ENCODE measurements at places on chromosomes 12 and 14.

DNA sequence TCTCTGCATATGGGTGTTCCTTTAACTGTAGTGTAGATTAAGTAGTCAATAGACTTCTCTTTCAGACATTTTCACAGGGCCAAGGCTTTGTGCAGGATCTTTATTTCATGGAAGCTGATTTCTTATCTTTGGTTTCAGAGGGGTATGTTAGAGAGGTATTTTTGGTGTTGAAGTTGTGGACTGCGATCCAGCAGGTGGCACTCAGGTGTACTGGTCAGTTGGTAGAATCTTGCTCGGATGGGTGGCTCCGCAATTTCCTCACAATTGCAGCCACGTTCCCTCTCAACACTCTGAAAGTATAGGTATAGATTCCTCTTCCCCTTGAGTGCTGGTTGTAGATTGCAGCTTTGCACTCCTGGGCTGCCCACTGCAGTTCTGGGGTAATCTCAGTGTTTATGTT lies 44.3 kb downstream of the OSBPL8 start:
- DNase-seq, result no peak

DNA sequence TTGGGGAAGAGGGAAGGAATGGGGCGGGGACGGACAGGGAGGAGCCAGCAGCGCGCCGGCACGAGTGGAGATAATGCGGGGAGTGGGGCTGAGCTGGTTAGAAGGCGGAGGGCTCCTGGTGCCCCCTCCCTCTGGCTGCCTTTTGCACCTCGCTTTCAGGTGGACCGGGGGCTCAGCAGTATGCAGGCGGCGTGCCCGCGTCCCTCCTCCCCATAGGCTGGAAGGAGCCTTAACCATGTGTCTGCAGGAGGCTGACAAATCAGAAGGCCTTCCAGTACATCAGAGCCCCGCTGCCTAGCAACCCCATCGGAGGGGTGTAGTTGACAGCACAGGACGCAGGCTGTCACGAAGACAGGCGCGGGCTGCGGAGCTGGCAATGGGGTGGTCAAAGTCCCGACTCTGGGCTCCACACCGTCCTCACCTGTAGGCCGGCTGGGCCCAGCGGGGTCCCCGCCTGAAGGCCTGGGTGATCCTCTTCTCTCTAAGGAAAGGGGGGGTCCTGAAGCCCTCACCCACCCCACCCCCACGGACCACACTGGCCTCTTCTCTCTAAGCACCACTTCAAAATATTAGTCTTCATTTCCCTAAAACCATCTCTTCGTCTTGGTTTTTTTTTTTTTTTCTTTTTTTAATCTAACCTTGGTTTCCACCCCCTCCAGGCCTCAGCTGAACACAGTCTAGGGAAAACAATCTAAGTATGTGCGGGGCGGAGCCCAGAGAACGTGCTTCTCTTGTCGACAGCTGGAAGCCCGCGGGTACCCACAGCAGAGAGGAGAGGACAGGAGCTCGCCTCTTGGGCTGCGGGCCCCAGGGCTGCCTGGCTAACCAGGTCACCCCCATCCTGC lies 44.5 kb downstream of the KDM2B start:
- peak; percentile 50 for DNase-seq

GRCh38 chr14:68135566-68135965 lies 316.0 kb downstream of the RAD51B start:
- no peak for DNase-seq

- DNase-seq, result no peak
Measured at GRCh38 chr12:80268924-80269749, 169.8 kb downstream of the OTOGL start.

GRCh38 chr12:68591734-68592418 lies 18.8 kb upstream of the RAP1B start:
- DNase-seq, result no peak

- no peak for DNase-seq
Measured at GRCh38 chr12:6465467-6466183, 4.9 kb downstream of the VAMP1 start.

GRCh38 chr12:32768518-32768917 lies 12.8 kb upstream of the YARS2 start:
- DNase-seq, result no peak

DNA sequence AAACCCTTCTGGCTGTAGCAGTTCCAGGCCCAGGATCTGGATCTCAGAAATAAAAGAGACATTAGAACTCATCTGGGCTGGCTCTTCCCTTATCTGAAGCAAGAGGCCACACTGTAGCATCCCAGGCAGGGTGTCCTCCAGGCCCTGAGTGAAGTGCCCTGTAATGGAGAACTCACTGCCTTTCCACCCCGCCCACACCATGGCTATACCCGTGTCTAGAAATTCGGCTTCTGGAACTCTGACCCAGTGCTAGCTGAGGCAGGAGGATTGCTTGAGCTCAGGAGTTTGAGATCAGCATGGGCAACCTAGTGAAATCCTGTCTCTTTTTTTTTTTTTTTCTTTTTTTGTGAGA lies 23.5 kb upstream of the PLEKHG3 start:
- DNase-seq, result no peak

DNA sequence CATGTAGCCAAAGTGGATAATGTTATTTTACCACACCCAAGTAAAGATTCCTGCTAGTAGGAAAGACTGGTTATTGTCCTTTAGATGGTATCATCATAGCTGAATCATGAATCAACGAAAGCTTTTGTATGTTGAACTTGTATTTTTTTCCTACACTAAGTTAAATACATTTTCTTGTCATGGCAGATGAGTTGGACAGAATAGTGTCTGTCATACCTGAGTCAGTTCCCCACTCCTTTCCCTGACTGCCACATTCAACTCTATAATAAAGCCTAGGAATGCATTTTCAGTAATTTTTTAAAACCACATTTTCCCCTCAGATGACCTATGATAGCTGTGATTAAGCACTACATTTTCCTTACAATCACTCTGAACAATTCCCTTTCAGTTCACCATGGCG lies 9.3 kb upstream of the PTHLH start:
- DNase-seq, result no peak

DNA sequence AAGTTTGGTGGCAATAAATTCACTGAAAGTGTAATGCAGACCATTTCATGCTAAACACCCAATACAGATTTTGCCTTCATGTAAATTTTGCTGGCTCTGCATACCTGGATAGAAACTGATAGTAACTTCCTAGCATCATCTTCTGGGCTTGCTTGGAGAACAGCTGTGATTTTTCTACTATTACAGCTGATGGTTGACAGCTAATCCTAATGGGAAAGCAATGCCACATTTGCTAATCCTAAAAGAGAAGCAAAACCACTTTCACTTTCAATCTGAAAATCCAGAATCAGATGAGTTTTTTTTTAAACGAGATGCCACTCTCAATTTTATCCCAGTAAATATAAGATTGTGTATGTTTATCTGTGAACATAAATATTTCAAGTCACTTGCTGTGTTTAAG lies 1035.9 kb downstream of the TRHDE start:
- DNase-seq, result no peak

- no peak for DNase-seq
Measured at GRCh38 chr12:81953541-81953940, 194.4 kb upstream of the PPFIA2 start.

DNA sequence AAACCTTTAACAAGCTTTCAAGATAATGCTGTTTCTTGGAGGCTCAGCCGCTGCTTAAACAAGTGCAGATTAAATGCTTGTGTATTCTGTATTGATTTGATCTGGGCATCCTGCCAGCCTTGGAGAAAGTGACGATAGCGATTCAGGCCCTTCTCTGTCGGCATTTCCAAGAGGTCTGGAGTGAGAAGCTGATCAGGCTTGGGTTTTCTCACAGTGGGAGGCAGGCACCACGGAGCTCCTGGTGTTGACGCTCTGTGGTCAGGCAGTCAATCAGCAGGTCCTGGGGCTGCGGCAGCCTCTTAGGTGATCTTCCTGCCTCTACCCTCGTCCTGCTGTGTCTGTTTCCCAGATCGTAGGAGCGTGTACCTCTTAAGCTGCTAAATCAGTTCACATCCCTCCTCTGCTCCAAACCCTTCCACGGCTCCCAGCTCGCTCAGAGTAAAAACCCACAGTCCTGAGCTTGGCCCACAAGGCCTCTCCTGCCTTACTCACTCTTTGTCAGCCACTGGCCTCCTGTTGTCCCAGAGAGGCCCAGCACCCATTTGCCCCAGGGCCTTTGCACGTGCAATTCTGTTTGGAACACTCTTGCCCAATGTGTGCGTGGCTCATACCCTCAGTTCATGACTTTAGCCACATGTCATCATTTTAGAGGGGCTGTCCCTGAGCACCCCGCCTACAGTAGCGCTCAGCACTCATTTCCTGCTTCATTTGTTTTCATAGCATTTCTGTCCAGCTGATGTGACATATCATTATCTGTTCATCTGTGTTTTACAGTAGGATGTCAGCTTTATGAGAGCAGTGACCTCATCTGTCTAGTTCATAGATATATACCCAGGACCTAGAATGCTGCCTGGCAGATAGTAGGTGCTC lies 155.4 kb downstream of the AACS start:
- no peak for DNase-seq

DNA sequence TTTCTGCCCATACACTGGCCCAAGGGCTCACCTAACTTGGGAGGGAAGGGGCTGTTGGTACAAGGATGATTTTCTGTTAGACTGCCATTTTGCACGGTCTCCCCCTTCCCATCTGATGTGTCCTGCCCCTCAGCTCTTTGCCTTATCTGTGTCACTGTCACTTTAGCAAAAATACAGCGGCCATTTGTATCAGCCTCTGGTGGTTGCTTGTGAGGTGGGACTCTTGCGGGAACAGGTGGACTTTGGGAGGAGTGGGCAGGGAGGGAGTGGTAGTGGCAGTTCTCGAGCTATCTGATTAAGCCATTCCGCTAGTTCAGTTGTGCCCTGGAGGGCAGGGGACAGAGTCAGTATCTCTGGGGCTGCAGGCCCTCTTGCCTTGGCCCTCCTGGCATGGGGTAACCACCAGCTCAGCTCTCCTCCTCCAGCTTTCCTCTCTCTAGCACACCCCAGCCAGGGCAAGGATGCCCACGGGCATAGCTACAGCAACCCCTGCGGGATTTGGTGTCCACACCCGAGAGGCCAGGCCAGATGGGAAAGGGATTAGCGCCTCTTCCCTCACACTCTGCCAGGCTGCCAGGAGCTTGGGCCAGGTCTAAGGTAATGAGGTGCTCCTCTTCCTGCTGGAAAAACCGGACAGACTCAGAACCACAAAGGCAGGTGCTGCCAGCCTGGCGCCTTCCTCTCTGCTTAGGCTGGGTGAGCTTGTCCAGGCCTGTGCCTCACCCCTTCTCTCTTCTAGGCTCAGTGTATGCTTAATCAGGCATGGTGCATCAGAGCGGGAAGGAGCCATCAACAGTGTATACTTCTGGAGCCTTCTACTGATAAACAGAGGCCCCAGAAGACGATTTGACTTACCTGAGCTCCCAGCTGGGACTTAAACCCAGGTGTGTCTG lies 8.7 kb downstream of the SLC48A1 start:
- no peak for DNase-seq

GRCh38 chr14:105974902-105975301 lies 448.5 kb downstream of the TMEM121 start:
- peak; percentile 55 for DNase-seq

- DNase-seq, result no peak
Measured at GRCh38 chr12:6574576-6575295, 6.6 kb upstream of the NOP2 start.

DNA sequence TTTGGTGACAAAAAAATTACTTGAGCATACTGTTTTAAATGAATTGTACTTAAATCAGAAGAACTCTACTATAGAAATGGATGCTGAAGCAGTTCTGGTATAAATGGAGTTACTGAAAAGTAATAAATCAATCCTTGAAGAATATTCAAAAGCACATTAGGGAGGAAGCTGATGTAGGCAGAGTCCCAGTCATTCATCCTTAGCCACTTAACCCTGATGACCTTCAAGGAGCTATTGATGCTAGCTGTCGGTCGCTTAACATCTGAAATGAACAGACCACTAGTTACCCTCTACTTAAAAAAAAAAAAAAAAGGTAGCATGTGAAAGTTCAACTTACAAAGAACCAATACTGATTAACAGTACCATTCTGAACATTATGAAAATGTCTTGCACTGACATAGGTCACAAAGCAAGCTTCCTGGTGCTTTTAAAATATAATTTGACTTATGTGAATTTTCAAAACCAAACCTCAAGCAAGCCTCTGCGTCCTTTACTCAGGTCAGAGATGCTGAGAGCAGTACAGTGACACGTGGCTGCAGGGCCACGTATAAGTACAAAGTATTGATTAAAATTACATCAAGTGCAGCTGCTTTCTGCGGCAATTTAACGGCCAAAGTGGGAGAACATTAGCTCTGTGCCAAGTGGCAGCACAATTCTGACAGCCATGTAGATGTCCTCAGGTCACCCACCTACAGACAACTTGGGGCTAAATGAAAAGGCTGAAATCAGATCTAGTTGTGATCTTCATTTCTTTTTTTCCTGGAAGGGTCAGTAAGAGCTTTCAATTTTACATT lies 18.1 kb downstream of the PPM1H start:
- no peak for DNase-seq

DNA sequence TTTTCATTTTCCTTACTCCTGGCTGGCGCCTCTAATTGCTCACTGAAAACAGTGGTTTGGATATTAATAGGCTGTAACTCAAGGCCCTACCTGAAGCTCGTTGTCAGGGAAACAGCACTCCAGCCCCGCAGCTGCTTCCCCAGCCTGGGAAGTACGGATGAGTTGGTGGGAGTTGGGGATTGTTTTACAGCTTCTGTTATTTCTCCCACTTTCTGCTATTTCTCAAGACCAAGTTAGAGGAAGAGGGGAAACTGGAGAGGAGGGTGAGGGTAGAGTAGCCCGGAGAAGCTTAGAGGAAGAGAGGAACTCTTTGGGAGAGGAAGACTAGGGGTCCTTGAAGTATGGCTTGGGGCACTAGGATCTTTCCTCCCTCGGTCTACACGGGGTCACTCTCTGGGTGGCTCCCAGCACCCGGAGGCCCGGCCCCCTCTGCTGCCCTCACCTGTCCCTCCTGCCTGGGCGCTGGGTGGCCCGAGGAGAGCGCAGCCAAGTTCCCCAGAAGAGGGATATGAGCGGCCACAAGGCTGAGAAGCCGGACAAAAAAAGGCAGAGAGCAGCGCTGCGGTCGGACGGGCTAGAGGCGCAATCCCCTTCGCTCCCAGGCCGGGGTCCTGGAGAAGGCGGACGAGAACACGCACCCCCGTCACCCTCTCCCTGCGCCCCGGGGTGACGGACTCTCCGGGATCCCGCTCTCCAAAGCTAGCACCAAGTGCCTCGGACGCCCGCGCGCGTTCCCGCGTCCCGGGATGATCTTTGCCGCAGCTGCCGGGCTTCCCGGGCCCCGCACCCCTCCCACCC lies 671 bp downstream of the SPTB start:
- DNase-seq, result no peak

- DNase-seq, result no peak
Measured at GRCh38 chr12:124177951-124178316, 117.0 kb upstream of the RFLNA start.

GRCh38 chr12:64687816-64688215 lies 71.4 kb downstream of the GNS start:
- no peak for DNase-seq

GRCh38 chr14:88078525-88078924 lies 73.6 kb downstream of the GPR65 start:
- DNase-seq, result no peak

- no peak for DNase-seq
Measured at GRCh38 chr12:109463756-109464155, 13.3 kb downstream of the KCTD10 start.

GRCh38 chr12:3493859-3494176 lies 2.8 kb downstream of the PRMT8 start:
- DNase-seq, result no peak

- DNase-seq, result no peak
Measured at GRCh38 chr12:54958048-54958658, 26.4 kb downstream of the TESPA1 start.
